NAMALWA (cell line): ENCODE measurements at places on chromosomes 7 and 10.
A peak's percentile ranks its signal among the peaks of the same experiment; 100 is the strongest.

DNA sequence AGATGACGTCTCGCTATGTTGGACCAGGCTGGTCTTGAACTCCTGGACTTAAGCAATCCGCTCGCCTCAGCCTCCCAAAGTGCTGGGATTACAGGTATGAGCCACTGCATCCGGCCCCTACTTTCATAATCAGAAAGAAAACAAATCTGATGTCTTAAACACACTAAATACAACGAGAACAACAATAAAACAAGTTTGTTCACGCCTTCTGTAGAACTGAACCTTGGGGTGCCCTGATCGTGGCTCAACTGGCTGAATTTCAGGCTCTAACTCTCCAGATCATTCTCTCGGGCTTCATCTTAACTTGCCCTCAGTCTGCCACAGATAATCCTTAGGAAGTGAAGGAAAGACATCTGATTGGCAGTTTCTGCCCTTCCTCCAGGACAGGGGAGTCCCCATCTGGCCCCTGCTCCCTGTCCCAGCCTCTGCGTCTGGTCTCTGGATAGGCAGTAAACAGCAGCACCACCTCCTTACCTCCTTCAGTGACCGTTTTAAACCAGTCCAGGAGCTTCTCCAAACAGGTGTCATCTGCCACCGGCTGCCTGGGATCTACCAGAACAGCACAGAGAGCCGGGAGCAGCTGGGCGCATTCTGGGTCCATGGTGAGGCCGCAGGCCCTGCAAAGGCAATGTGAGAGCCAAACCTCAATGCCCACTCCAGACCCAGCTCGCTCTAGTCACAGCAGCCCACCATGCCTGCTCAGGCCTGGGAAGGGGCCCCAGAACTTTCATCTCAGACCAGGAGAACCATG, 1.3 kb downstream of the BRAT1 start:
- no peak for DNase-seq

GRCh38 chr7:114901771-114902170, 20.1 kb upstream of the MDFIC start:
- no peak for DNase-seq

DNA sequence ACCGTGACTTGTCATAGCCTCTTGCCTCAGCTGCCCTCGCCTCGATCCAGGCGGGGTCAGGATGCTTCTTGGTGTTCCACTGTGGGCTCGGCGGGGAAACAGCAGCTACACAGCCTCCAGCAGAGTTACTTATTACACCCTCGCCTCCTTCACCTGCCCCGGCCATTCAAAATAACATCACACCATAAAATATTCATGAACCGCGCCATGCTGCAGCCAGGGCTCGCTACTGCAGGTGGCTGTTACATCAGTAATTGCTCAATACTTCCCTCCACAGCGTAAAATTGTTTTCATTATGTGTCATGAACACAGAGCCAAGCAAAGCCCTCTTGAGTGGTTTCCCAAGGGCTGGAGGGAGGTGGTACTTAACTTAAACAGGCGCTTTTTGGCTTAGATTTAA, 241.5 kb upstream of the SP8 start:
- no peak for DNase-seq

GRCh38 chr10:86647773-86648703, 6.3 kb upstream of the OPN4 start:
- no peak for DNase-seq

GRCh38 chr7:120273476-120273975, 551 bp downstream of the KCND2 start:
- DNase-seq, result no peak

GRCh38 chr10:83934062-83934461, 205.2 kb upstream of the GHITM start:
- DNase-seq, result no peak

GRCh38 chr7:2247141-2247995, 5.3 kb downstream of the NUDT1 start:
- DNase-seq, result peak; percentile 69

GRCh38 chr10:126654579-126654978, 15.9 kb downstream of the C10orf90 start:
- DNase-seq, result no peak

DNA sequence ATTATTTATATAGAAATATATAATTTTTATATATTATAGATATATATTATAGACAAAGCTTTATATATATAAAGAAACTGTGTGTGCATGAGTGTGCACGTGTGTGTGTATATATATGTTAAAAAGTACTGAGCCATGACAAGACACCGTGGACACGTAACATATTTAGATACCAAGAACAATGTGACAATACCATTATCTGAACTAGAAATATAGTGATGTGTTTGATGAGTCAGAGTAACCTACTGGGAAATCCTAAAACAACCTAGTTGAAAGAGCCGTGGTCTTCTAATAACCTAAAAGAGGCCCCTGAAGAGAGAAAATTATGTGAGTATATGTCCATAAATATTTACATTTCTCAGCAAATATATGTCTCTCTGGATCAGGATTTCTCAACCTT, 50.7 kb upstream of the ITGB8 start:
- no peak for DNase-seq
